Activated CD4-positive, alpha-beta T cell treated with anti-CD3 and anti-CD28 coated beads for 1 hour (primary cell): ENCODE measurements at places on chromosomes 6 and 20.
A peak's percentile ranks its signal among the peaks of the same experiment; 100 is the strongest.

DNA sequence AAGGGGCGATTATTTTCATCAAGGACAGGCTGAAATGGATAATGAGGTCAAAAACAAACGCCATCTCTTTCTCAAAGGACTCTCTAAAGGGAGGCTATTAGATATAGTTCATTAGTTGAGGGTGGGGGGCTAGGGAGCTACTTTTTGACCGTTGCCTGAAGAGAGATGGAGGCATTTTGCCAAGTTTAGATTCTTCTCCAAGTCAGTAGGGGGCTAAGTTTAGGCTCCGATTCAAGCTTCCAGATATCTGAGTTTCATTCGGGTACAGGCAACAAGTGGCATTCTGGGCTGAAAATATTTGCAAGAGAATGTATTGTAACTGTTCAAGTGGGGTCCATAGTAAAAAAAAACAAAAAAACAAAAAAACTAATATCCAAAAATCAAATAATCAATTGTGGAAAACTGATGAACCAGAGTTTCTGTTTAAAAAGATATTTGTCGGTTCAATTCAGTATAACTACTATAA is 43.4 kb upstream of the PIM1 start:
- no peak for DNase-seq

DNA sequence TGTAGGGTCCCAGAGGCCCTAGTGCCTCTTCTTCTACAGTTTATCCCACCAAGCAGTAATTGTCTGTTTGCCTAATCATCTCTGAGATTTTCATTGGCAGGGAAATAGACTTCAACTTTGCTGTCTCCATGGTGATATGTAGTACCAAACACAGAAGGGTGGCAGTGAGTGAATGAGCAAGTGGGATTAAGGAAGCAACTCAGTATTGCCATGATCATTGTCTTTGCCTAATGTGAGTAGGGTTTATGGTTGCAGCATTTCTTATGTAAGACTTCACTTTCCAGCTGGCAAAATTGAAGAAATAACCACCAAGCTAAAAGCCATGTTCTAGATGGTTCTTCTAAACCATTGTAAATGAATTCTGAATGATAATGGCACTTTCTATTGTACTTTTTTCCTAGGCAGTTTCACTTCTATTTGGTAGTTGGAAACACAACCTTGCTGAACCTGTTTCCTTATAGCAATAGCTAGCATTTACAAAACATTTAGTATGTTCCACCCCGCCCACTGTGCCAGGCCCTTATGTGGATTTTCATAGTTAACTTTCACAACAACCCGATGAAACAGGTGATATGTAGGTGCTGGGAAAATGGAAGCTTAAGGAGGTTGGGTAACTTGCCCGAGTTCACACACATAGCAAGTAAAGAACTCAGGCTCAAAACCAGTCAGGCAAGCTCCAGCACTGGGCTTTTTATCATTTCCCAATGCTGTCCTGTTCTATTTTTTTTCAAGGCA is 32.0 kb downstream of the ZC2HC1B start:
- DNase-seq: no peak

DNA sequence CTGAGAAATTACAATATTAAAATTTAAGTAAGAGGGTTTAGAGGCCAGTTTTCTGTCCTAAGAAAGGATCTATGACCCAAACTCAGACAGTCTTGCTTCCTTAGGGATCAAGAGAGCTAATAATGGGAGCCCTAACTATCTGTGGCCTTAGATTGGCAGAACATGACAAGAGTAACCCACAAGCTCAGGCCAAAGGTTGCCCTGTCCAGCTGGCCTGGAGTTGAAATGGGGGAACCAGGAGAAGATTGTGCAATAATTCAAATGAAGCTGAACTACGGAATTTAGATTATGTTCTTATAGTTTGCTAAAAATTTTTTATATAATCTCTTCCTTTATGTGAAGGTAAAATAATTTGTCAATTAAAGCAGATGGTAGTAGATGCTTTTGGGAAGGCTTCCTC is 26.4 kb downstream of the LAMA4 start:
- no peak for DNase-seq

DNA sequence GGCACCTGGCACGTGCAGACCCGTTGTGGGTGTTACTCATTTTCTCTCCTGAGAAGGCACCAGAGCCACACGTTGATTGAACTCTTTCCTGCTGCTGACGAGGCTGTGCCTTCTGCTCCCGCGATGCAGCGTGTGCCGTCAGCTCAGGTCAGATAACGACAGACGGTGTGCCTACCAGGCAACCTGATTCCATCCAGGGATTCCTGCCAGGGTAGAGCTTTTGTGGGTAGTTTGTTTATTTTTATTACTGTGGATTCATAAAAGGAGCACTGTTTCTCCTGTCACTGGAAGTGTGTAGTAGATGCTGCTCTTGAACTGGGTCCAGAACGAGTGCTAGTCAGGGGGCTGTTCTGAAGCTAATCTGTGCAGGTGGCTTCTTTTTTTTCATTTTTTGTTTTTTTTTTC is 20.7 kb downstream of the PRPF6 start:
- no peak for DNase-seq

DNA sequence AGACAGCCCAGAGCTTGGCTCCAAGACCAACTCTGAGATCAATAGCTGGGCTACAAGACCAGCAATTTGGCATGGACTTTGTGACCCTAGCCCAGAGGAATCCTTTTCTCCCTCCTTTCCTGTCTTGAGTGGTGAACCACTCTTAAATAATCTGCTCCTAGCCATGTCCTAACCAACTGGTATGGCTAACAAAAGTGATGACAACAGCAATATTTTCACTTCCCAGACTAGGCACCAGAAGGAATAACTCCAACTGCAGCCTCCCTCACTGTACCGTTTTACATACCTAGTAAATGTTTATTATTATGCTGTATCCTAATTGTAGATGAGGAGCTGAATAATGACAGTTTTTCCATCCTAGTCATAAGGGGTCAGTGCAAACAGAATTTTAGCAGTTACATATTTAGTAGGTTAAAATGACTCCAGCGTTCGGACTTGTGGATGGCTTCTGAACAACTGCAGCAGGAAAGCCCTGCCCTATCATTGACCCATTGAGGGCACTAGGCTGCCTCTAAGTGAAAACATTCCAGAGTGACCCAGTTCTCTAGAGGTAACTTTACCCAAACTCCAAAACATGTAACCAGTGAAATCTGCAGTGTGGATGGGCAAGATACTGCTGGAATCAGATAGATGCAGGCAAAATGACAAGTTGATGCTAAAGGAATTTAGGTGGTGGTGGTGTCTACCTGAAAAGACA is 77.1 kb downstream of the SH3BGRL2 start:
- DNase-seq: no peak

- no peak for DNase-seq
Observed at GRCh38 chr6:159267165-159267564, 98.0 kb downstream of the FNDC1 start.

DNA sequence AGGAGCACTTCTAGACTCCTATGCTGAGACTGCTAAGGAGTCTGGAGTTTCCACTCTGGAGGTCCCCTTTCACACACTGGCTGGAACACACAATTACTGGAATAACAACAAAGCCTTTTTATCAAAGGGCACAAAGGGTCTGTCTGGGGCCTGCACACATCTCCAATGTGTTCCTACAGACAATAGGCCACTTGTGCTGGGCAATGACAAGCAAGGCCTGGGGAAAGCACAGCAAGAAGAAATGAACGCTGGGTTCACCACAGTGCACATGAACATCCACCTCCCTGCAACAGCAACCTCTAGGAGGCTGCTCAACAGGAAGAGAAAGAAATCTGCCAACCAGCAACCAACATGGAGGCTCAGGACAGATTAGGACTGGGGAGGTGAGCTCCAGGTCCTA is 43.9 kb downstream of the TRPC4AP start:
- DNase-seq: no peak

DNA sequence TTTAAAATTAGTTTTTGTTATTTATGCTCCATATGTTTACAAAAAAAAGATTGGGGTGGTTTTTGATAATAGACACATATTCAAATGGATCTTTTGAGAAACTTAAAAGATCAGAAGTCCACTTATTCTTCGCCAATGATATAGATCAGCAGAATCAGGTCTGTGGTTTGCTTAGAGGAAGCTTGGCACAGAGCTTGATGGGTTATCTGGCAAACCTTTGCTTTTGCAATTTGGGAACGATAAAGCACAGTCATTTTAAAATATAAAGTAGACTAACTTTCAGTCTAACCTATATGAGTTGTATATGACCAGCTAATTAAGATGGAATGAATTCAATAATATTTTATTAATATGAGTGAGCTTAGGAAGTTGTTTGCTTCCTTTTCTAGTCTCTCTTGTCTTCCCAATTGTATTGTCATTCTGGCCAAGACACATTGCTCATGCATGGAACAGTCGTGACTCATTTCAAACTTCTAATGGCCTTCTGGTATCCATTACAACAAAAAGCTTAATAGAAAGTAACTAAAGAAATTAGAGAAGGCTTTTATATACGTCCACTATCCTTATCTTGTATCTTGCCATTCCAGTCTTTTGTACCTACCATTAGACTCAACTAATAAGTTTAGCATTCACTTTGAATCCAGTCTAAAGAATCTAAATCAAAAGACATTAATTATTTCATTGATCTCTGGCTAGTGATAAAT is 118.7 kb downstream of the TBX18 start:
- DNase-seq: no peak

GRCh38 chr6:107815846-107816245 is 8.3 kb downstream of the SCML4 start:
- no peak for DNase-seq

GRCh38 chr20:37406010-37406998 is 60.4 kb downstream of the SRC start:
- DNase-seq: no peak

- DNase-seq: peak; percentile 12
Observed at GRCh38 chr20:10447028-10447427, 11.9 kb downstream of the SLX4IP start.

DNA sequence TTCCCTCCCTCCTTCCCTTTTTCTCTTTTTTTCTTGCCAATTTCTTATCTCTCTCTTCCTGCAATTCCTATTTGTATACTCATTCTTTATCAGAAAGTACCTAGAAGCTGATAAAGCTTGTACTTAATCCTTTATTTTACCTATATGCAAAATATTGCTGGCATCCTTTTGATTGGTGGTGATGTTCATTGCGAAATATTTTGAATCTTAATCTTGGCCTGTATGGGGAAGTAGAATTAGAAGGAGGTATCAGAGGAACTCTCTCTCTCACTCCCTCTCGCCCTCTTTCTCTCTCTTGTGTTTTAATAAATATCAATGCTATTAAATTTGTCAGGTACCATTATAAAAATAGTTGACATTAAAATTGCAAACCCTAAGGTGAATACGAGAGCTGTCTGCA is 52.8 kb downstream of the UST start:
- no peak for DNase-seq

- no peak for DNase-seq
Observed at GRCh38 chr6:85372188-85372914, 77.5 kb upstream of the NT5E start.

- no peak for DNase-seq
Observed at GRCh38 chr20:8557711-8558110, 425.6 kb downstream of the PLCB1 start.

- no peak for DNase-seq
Observed at GRCh38 chr6:26653007-26653406, 6.5 kb downstream of the ZNF322 start.

DNA sequence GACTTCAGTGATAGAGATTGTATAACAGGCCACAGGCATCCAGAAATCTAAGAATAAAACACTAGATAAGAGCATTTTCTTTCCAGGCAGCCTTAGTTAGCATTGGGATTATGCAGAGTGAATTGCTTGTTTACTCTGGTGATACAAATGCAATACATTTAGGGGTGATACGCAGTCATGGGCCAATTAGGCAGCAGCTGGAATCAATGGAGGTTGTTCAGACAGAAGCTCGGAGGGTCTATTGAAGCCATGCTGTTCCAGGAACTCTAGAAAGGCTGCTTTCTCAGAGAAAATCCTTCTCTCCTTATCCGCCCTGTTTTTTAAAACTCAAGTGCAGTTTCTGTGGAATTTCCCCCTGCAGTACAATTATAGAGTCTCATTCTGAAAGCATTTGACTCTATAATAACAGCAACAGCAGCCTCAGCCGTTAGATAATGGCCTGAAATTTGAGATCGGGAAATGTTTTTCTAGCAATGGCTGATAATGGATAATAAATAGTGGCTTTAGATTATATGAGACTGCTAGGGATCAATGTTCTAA is 364.3 kb upstream of the HS3ST5 start:
- no peak for DNase-seq

GRCh38 chr20:35845561-35845960 is 73.7 kb downstream of the PHF20 start:
- no peak for DNase-seq

DNA sequence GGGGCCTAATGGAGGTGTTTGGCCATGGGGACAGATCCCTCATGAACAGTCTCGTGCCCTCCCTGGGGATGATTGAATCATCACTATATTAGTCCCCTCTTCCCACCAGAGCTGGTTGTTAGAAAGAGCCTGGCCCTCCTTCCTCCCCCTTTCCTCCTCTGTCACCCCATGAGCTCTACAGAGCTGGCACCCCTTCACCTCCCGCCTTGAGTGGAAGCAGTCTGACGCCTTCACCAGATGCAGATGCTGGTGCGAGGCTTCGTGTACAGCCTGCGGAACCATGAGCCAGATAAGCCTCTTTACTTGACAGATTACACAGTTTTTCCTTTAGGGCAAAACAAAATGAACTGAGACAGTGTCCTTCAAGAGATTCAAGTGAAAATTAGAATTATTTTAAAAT is 74.4 kb upstream of the RIPOR2 start:
- no peak for DNase-seq

GRCh38 chr6:14454473-14454775 is 336.9 kb downstream of the CD83 start:
- peak; percentile 15 for DNase-seq

DNA sequence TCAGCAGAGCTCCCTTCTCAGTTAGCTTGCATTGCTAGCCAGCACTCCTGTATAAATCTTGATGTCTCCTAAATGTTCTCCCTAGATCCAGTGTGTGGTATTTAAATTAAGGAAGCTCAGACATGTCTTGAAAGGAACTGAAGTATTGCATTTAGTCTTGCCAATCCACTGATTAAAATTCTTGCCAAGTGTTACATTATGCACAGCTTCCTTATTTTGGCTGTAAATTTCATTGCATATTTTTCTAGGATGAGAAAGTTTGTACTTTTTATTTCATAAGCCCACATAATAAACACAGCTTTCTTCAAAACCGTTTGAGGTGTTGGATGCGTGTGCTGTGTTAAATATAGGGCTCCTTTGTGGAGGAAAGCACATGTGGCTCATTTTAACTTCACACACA is 329.8 kb upstream of the FLRT3 start:
- no peak for DNase-seq

DNA sequence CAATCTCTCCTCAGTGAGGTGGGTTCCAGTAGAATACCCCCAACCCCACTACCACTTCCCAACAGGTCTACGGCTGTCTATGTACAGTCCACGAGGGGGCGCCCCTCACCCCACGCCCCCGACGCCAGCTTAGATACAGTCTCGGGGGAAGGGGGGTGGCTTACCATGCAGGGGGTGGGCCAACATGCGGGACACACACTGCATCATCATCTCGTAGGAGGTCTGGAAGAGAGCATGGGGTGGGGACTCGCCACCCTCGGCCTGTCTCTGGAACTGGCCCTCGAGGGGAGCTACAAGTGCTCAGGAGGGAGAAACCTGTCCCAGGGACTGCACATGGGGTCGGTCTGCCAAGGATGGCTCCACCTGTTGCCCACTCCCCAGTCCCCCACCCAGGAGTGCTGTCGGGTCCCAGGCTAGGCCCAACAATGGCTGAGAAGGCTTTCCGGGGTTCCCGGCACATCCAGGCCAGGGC is 8.5 kb downstream of the MTCH1 start:
- no peak for DNase-seq
